ENCODE measurements at places on chromosomes 3 and 15.

DNA sequence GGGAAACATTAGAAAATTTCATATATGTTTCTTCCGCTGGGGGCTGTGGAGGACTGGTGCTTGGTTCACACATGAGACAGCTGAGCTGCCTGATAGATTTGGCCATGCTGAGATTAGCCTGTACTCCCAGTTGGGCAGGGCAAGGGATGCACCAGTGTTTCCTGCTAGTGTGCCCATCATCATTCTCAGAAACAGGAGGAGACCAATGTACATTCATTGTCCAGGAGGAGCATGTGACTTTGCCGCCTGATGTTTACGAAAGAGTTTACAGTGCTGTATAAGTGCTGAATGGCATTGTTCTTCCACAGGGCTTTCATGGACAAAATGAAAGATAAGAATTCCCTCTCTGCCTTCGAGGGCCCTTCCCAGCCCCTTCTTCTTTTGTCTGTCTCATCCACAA is 311.1 kb upstream of the THBS1 start:
- no peak for DNase-seq

DNA sequence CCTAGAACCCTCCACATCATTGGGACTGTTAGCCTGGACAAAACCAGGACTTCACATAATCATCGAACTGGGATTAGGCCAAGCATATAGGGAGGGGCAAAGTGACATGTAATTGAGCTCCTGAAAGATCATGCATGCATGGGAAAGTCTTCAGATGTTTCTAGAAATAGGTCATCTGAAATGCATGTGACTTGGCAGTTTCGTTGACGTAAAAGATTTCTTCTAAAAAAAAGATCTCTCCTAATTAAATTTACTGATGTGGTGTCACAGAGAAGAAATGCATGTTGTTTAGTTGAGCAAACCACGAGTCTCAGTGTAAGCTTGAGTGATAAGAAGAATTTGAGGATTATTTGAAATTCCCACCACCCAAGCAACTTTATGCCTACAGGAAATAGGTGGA is 70.0 kb upstream of the LIMD1 start:
- no peak for DNase-seq

DNA sequence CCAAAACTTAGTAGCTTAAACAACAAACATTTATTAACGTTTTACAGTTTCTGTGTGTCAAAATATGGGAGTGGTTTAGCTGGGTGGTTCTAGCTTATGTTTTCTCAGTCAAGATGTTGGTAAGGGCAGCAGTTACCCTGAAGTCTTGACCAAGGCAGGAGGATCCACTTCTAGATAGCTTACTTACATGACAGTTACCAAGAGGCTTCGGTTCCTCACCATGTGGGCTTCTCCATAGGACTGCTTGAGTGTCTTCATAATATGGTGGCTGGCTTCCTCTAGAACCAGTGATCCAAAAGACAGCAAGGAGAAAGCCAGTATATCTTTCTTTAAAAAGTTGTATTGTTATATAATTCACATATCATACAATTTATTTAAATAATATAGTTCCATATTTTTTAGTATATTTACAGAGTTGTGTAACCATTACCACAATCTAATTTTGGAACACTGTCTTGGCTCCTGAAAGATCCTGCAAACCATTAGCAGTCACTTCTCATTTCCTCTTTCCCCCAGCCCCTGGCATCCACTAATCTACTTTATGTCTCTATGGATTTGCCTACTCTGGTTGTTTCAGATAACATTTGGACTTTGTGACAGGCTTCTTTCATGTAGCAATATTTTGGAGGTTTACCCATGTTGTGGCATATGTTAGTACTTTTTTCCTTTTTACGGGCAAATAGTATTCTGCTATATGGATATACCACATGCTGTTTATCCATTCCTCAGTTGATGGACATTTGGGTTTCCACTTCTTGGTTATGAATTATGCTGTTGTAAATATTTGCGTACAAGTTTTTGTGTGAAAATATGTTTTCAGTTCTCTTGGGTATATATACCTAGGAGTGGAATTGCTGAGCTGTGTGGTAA is 33.3 kb downstream of the MAPK6 start:
- no peak for DNase-seq

DNA sequence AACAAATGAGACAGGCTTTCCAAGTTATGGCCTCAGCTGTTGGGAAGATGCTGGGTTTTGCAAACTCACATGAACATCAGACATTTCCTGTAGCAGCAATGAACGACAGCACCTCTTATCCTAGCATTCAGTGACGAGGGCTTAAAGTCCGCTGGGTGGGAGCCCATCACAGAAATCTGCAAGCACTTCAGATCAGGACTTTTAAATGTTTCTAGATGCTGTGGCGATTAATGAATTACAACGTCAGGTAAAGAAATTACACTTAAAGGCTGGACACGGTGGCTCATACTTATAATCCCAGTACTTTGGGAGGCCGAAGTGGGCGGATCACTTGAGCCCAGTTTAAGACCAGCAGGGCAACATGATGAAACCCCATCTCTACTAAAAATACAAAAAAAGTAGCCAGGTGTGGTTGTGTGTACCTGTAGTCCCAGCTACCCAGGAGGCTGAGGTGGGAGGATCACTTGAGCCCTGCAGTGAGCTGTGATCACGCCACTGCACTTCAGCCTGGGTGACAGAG is 3.9 kb downstream of the AEN start:
- DNase-seq, result no peak

- DNase-seq, result no peak
Observed at GRCh38 chr15:79400650-79401049, 31.5 kb upstream of the MINAR1 start.
